ENCODE measurements at places on chromosomes 7 and 10.

- no peak for DNase-seq
These were observed 152.9 kb upstream of the ZNF32 start for GRCh38 chr10:43801626-43802025.

DNA sequence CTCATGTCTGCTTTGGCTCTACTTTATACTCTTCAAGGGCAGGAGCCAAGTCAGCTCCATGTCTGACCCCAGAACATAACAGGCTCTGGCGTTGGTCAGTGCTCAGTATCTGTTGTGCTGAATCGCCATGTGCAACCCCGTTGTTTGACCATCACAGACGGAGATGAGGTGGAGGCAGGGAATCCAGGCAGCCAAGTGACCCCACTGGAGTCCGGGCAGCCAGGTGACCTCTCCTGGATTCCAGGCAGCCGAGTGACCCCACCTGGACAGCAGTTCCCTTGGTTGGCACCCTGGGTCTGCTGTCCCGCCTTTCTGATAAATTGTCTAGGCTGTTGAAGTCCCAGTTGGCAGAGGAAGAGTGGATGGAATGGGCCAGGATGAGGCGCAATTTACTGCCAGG lies 232.2 kb downstream of the TCERG1L start:
- no peak for DNase-seq

DNA sequence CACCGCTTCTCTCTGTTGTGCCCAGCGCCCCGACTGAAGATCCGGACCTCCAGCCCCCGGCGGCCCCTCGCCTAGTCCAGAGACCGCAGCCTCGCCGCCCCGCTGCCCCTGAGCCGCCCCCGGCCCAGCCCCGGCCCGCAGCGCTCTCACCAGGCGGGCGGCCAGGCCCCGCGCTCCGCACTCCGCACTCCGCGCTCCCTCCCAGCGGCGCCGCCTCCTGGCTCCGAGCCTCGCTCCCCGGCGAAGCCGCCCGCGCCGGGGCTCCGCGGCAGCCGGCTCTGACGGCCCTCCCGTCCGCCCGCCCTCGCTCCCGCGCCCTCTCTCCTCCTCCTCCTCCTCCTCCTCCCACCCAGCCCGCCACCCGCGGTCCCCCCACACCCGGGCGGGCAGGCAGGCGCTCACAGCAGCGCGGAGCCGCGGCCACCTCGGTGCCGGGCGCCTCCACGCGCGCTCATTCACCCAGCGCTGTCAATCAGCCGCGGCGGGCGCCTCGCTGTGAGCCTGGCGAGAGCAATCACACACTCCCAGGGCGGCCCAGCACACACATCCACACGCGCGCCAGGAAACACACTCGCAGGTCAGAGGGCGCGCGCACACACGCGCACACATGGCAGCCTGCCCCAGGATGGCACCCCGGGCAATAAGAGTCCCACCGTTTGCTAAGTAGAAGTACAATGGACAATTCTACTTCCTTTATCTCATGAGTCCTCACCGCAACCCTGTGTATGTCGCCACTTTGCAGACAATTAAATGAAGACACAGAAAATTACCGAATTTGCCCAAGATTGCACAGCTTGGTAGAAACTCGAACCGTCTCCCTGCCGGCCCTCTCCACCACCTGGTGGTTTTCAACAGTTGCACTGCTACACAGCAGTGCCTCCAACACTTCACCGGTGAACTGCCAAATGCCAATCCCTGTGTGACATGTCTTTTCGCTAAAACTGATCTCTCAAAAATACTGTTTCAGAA lies at the start of gene PRRT4:
PRRT4 (minus strand) TSS at position 280 of the 969 bp plus-strand sequence.
- peak; percentile 24 for DNase-seq

GRCh38 chr7:158279539-158280447 lies 307.8 kb downstream of the PTPRN2 start:
- DNase-seq: no peak

- no peak for DNase-seq
These were observed 510.5 kb downstream of the CCSER2 start for GRCh38 chr10:84838851-84839250.

- DNase-seq: no peak
These were observed 45.4 kb upstream of the STOX1 start for GRCh38 chr10:68781613-68782574.

GRCh38 chr7:134710854-134711624 lies 64.4 kb downstream of the BPGM start:
- DNase-seq: peak; percentile 60

GRCh38 chr10:28593811-28594210 lies 60.9 kb downstream of the WAC start:
- no peak for DNase-seq

- DNase-seq: no peak
These were observed 36.3 kb downstream of the ABCB1 start for GRCh38 chr7:87564296-87564963.

- no peak for DNase-seq
These were observed 154.7 kb upstream of the DGKB start for GRCh38 chr7:15057272-15057671.
